Stimulated activated CD4-positive, alpha-beta T cell treated with anti-CD3 and anti-CD28 coated beads, Interleukin-4, amount 100 ng/mL, for 4 hours (primary cell): ENCODE measurements at places on chromosomes 13 and 19.

GRCh38 chr13:90293793-90294361 lies 1053.6 kb upstream of the MIR17HG start:
- DNase-seq: no peak

DNA sequence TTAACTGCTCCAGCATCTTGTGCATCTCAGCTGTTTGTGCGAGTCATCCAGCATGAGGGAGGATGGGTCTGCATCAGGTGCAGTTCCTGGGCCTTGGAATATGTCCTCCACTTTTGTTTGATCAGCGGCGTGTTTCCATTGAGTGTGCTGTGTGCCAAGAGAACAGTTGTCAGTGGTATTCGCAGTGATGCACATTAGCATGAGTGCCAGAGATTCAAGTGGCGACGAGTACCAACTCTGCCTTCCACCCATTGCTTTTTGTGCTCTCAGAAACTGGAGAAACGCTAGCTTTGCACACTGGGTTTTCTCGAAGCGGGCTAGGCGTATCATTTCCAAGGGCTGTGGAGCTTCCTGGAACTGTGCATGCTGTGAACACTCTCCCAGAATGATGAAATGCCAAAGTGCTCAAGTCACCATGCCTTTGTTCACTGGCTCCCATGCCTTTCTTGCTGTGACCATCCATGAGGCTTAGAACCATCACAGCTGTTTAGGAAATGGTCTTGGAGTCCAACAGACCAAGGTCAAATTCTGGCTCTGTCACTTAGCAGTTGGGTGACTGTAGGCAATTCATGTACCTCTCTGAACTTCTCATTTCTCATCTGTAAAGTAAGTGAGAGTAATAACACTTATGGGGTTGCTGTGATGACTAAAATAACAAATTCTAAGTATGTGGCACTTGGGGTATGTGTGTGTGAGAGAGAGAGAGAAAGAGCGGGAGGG lies 18.4 kb downstream of the LRCH1 start:
- DNase-seq: no peak

- no peak for DNase-seq
Measured at GRCh38 chr19:676007-676338, 219 bp upstream of the FSTL3 start.

GRCh38 chr13:60000081-60000480 lies 163.6 kb downstream of the DIAPH3 start:
- no peak for DNase-seq

GRCh38 chr13:113514847-113515246 lies 24.3 kb upstream of the DCUN1D2 start:
- no peak for DNase-seq

DNA sequence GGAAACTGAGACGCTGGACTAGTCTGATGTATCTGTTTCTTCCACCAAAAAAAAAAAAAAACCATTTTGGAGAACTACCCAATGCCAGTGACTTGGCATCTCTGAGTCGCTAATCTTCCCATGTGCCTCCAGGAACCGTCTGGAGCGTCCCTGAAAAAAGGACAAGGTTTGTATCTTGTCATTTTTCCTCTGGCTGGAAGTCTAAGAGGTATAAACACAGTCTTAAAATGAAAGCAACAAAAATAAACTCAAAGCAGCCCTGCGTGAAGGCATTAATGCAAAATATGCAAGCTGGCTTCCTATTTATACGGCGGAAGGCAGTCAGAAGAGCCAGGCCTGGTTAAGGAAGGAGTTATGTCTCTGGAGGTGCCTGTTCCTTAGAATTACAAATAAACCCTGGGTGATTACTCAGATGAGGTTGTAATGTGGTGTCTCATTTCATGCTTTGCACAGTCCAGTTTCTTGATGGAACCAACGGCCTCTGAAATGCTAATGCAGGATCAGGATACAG lies 20.3 kb downstream of the ACTN4 start:
- DNase-seq: no peak

GRCh38 chr13:102333320-102334198 lies 68.3 kb downstream of the FGF14 start:
- DNase-seq: no peak

- DNase-seq: no peak
Measured at GRCh38 chr19:48716562-48717291, 2.8 kb downstream of the MAMSTR start.

- no peak for DNase-seq
Measured at GRCh38 chr13:103788061-103788652, 721.9 kb upstream of the SLC10A2 start.

GRCh38 chr13:71156550-71156949 lies 710.5 kb downstream of the DACH1 start:
- no peak for DNase-seq

- no peak for DNase-seq
Measured at GRCh38 chr13:28297341-28297740, 159.0 kb downstream of the PAN3 start.

GRCh38 chr19:4705413-4706131 lies 18.1 kb downstream of the DPP9 start:
- no peak for DNase-seq

DNA sequence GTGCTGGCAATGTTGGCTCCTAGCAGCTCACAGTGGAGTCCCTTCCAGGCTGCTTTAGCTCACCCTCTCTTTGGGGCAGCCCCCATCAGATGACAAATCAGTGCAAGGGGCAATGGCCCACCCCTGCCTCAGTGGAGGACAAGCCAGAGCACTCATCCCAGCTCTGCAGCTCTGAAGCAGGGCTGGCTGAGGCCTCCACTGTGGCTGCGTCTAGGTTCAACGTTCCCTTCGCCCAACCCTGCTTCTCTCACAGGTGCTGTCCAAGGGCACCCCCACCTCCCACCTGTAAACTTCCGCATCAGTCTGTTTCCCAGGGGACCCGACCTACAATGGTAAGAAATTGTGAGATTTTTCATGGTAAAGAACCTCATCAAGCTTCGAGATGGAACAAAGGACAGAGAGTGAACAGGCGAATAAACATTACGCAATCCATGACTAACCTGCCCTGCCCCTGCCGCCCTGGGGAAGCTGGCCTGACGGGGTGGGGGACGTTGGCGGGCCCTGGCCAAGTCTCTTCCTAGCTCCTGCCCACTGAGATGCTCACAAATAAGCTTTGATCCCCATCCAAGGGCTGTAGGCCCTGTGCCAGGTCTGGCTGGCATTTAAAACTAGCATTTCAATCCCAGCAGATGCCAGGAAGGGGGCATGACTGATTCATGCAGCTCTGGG lies 40.5 kb downstream of the DZIP1 start:
- no peak for DNase-seq

DNA sequence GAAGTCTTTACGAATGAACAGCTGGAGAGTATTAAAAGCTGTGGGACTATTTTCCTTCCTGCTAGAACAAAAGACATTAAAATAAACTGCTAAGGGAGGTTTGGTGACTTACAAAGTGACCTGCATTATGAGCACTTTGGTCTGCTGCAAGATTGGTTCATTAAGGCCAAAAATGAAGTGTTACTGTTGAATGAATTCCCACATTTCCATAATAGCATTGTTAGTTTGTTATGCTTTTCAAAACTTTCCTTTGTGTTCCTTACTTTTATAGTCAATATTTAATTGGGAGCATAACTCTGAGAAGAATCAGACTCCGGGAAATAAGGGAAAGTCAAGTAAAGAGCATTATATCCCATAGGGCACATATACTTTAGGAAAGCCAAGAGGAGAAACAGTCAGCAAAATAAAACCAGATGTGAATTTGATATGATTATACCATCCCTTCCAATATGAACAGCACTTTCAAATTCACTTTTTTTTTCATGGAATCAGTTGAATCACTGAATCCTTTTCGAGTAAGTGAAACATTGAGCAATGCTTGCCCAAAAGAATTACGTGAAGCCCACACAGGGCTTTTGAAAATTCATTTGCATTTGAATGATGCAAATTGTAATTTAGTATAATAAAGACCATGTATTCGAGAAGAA lies 112.6 kb downstream of the KCTD12 start:
- DNase-seq: no peak

- DNase-seq: no peak
Measured at GRCh38 chr13:29453617-29454011, 141.9 kb downstream of the SLC7A1 start.

DNA sequence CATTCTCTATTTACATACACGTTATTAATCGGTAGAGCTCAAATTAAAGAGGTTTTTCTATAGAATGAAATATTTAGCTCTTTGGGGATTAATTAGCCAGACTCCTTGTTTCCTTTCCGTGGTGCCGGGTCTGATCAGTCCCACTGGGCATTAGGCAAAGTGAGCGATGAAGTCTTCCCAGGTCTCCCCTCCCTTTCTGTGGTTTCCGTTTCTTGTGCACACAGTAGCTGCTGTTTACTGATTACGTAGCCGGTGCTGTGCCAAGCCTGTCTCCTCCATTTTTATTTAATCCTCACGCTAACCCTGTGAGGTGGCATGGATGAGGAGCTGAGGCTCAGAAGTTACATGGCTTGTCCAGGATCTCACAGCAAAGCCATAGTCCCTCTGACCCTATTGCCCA lies 9.0 kb downstream of the SLC25A15 start:
- DNase-seq: no peak

DNA sequence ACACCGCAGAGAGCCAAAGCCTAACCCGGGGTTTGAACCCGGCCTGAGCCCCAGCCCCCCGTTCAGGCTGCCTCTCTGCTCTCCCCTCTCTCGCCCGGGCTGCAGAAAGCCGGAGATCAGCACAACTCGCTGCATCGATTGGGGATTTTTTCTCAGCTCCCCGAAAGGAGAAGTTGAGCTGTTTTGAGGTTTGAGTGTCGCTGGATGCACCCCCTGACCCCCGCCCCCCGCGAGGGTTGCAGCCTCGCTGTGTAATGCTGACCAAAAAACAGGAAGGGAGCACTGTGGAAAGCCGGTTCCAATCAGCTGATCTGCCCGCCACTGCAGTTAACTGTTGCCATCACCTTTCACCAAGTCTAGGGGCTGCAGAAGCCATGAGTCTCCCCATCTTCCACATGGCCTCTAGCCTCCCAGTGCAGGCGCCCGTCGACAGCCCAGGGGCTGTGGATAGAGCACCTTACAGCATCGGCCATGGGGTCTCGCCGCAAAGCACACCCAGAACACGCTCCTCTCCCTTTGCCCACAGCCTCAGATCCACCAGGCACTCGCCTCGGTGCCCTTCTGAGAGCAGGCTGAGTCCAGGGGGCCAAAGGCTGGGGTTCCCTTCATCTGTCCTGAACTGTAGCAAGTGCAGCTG lies 34.5 kb downstream of the MYO9B start:
- no peak for DNase-seq

DNA sequence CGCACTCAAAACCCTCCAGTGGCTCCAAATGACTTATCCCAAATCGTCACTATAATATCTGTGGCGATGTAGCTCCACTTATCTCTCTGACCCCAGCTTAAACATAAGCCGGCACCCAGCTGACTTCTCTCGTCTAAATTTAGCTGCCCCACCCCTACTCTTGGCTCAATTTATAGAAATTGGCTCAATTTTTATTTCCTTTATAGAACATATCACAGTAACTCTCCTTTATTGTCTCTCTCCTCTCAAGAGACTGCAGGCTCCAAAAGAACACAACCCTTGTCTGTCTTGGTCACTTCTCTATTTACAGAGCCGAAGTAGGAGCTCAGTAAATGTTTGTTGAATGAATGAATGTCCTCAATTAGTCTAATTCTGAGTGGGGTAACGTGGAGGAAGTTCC lies 805 bp downstream of the ZNF784 start:
- DNase-seq: no peak

GRCh38 chr13:60137911-60138560 lies 25.7 kb downstream of the DIAPH3 start:
- DNase-seq: no peak

DNA sequence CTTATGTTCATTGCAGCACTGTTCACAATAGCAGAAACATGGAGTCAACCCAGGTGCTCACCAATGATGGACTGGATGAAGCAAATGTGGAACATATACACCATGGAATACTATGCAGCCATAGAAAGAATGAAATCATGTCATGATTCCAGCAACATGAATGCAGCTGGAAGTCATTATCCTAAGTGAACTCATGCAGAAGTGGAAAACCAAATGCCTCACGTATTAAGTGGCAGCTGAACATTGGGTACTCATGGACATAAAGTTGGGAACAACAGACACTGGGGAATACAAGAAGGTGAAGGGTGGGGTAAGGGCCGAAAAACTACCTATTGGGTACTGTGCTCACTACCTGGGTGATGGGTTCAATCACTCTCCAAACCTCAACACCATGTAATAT lies 915.9 kb downstream of the UQCRFS1 start:
- DNase-seq: no peak

DNA sequence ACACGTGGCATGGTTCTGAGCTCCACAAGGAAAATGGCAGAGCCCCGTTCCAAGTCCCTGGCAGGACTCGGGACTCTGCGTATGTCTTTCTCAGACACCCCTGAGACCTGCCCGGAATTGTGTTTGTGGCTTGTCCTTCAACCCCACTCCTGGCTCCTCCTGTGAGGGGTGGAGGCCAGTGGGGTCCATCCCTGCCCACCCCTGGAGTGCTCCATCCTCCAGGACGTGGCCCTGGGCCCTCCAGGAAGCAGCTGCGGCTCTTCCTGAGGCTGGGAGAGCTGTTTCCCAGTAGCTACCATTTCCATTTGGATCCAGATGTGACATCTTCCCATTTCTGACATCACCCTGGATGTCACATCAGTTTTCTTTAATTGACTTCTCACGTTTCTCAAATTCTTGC lies 118.7 kb upstream of the C1QTNF9B start:
- DNase-seq: no peak

DNA sequence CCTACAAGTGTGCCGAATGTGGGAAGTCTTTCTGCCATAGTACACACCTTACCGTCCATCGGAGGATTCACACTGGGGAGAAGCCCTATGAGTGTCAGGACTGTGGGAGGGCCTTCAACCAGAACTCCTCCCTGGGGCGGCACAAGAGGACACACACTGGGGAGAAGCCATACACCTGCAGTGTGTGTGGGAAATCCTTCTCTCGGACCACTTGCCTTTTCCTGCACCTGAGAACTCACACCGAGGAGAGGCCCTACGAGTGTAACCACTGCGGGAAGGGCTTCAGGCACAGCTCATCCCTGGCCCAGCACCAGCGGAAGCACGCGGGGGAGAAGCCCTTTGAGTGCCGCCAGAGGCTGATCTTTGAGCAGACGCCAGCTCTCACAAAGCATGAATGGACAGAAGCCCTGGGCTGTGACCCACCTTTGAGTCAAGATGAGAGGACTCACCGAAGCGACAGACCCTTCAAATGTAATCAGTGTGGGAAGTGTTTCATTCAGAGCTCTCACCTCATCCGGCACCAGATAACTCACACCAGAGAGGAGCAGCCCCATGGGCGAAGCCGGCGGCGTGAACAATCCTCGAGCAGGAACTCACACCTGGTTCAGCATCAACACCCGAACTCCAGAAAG lies 10.3 kb upstream of the ERVK3-1 start:
- no peak for DNase-seq

DNA sequence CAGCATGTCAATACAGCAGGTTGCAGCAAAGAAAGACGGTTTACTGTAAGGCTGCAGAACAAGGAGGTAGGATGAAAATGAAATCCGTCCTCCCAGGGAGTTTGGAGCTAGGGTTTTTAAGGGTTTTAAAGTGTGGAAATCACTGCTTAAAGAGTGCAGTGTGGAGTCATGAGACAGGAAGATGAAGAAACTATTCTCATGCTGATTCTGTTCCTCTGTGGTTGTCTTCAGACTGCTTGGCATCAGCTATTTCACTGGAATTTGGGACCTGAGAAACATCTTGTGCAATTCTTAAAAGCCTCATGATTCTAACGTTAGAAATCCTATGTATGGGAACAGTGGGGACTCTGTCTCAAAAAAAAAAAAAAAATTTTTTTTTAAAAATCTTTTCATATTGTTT lies 11.4 kb downstream of the ZNF331 start:
- no peak for DNase-seq
